CD4-positive, alpha-beta memory T cell (primary cell): ENCODE measurements at places on chromosomes 13 and 19. TPM values are rescaled to one million over a fixed set of nuclear protein-coding genes. Genes with fewer than 3 reads are reported as not detected.

DNA sequence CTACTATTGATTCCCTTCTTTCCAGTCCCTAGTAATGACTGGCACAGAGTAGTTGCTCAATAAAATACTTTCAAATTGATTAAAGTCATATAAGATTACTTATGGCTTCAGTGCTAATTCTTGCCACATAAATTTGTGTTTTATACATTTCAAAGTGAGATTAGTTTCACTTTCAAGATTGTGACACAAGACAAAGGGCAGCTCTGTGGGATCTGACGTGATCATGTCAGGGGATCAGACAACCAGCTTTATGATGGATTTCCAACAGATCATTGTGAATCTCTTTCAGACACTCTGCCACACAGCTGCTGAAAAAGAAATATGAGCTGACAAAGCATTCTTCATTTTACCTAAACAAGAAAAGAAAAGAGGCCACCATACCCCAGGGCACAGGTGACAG is 73.4 kb upstream of the POMP start:
- DNase-seq: no peak

DNA sequence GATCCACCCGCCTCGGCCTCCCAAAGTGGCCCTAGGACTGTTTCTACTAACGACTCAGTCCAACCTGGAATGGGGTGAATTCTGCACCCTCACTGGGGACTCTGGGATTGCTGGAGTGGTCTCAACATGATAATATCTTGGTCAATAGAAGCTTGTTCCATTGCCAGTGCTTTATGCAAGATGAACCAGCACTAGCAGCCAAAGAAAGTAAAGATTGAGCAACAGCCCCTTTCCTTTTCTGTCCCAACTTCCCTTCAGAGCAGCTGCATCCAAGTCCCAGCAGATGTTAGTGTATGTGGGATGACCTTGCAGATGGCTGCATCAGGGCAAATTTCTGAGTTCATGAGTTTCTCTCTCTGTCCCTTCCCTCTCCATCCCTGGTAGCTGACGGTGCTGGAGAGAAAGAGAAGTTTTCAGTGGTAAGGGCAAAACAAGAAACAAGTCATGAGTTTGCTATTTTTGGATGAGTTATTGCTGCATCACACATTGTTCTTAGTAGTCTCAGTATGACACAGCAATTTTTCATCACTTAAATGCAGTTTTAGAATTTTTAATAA is 183.6 kb upstream of the EDNRB start:
- DNase-seq: no peak

GRCh38 chr13:52164989-52165388 is 5.6 kb upstream of the NEK3 start:
- DNase-seq: no peak

- no peak for DNase-seq
Observed at GRCh38 chr19:51457351-51458013, 772 bp downstream of the SIGLEC8 start.

- DNase-seq: no peak
Observed at GRCh38 chr19:18349524-18350128, 9.2 kb downstream of the PGPEP1 start.

DNA sequence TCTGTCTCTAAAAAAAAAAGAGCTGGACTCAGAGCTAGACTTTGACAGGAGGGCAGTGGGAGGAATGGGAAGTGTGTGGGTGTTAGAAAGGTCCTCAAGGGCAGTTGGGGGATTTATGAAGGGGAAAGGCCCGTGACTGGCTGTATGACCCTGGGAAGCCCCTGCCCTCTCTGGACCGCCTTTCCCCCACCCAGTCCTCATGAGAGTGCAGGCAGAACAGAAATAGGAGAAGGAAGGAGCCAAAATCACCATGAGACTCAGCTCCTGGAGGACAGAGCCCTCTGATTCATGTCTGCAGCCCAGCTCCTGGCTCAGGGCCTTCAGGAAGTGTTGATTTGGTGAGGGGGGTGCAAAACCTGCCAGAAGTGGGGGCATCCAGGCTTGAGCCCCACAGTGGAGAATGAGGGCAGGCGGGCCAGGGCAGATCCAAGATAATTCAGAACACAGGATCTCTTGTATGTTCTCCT is 8.7 kb upstream of the SMG9 start:
- DNase-seq: no peak

- DNase-seq: no peak
Observed at GRCh38 chr13:52925251-52925650, 76.8 kb upstream of the PCDH8 start.

- DNase-seq: no peak
Observed at GRCh38 chr19:56732976-56733375, 61.4 kb upstream of the ZNF835 start.

- no peak for DNase-seq
Observed at GRCh38 chr13:111411919-111412650, 91.6 kb downstream of the TEX29 start.

DNA sequence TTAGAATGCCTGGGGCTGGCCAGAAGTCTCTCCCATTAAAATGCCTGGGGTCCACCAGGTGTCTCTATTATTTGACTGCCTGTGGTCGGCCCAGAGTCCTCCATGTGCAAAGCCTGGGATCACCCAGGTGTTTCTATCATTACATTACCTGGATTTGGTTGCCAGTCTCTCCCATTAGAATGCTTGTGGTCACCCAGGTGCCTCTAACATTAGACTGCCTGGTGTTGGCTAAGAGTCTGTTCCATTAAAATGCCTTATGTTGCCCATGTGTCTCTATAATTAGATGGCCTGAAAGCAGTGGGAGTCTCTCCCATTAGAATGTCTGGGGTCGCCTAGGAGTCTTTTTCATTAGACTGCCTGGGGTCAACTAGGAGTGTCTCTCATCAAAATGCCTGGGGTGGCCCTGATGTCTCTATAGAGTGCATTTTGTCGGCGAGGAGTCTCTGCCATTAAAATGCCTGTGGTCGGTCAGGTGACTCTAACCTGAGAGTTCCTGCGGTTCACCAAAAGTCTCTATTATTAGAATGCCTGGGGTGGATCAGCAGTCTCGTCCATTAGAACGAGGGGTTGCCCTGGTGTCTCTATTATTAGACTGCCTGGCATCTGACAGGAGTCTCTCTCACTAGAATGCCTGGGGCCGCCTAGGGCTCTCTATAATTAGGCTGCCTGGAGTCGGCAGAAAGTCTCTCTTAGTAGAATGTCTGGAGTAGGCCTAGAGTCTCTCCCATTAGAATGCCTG is 1540.5 kb downstream of the UQCRFS1 start:
- no peak for DNase-seq

DNA sequence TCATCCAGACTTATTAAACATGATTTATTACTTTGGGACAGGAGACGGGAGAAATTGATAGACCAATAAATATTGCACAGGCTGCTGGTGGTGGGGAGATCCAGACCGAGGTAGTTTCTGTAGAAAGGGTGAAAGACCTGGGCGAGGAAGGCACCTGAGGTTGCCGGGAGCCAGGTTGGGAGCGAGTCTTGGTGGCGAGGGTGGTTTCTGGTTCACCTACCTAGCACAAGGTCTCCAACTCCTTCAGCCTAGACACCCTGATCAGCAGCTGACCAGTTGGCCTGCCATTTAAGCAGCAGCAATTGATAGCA is 7.0 kb downstream of the EMP3 start:
- DNase-seq: no peak

DNA sequence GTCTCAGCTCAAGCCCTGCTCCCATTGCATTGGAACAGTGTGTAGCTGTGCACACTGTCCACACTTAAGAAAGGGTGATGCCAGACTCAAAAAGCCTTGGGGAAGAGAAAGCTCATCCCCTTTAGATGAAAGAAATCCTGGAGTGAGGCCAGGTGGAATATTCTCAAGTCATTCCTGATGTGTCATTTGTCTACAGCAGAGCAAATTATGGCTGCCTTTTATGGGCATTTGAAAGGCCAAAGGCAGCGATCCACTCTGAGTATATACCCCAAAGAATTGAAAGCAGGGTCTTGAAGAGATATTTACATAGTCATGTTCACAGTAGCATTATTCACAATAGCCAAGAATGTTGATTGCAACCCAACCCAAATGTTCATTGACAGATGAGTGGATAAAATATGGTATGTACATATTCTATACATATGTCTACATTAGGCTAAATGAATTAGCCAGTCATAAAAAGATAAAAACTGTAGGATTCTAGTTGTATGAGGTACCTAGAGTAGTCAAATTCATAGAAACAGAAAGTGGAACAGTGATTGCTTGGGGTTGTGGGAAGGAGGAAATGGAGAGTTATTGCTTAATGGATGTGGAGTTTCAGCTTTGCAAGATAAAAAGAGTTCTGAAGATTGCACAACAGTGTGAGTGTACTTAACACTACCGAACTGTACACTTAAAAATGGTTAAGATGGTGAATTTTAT is 214.9 kb downstream of the KCNRG start:
- DNase-seq: no peak

DNA sequence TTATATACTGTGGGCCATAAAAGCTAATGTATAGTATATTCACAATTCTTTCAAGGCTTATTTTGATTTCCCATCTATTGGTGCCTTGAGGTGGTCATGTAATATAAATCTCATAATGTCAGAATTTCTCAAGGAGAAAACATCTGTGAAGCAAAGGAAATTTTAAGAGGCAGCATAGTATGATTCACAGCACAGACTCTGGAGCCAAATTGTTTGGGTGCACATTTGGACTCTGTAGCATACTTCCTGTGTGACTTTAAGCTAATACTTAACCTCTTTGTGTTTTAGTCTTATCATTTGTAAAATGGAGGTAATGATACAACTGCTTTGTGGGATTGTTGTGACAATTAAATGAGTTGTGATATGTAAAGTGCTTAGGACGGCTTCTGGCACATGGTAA is 67.6 kb downstream of the PIBF1 start:
- DNase-seq: no peak

DNA sequence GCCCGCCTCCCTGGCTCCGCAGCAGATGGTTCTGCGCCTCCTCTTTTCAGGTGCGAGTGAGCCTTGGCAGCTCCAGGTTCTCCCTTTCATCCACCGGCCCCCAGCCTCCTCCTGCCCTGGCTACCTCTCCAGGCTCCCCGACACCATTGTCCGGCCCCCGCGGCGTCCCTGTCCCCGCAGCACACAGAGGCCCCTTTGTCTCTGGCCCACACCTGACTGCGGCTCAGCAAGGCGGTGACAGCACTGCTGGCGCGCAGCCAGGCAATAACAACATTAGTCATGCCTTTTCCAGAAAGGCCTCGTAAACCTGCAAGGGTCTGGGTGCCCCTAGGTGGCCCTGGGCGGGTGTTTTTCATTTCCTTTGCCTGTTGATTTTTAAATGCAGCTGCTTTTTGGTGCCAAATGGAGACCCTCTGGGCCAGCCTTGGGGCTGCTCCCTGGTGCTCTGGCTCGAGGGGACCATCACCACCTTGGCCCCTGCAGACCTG is 73.2 kb upstream of the MEDAG start:
- no peak for DNase-seq

GRCh38 chr19:55649268-55650125 is 1.5 kb downstream of the CCDC106 start:
- no peak for DNase-seq

GRCh38 chr19:18665771-18666202 is 17.7 kb upstream of the CRTC1 start:
- DNase-seq: no peak

- DNase-seq: no peak
Observed at GRCh38 chr13:110811008-110811720, 97.7 kb downstream of the ING1 start.

DNA sequence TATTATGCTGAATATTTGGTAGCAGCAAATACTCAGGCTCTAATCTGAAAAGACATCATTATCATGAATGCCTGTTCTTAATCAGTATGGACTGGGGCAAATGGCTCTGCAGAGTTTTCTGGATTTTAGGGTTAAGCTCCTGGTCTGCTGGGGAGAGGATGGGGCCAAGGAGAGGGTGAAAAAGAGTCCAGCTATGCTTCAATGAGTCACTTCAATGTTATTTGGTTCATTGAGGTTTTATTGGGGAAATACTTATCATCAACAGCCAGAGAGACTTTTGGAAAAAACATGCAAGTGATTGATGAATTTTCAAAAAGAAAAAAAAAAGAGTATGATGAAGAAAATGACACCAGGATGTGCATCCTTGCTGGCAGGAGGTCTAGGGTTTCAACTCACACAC is 278.3 kb downstream of the UQCRFS1 start:
- no peak for DNase-seq

DNA sequence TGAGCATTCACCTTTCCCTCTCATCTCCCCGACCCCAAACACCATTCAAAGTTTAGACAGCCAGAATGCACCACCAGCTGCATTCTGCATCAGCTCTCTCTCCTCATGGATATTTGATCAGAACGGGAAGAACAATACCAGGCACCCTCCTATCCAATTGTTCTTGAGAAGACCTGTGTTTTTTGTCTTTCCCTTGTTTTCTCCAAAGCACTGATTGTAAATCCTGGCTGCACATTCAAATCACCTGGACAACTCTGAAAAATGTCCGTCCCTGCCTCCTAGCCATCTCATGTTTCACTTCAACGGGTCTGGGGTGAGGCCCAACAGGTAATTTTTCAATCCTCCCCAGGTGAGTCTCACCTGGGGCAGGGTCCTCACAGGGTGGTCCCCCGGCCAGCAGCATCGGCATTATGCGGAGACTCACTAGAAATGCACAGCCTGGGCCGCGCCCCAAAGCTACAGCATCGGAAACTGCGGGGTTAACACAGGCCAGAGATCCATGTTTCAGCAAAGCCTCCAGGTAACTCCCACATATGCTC is 5.5 kb downstream of the IRS2 start:
- no peak for DNase-seq

DNA sequence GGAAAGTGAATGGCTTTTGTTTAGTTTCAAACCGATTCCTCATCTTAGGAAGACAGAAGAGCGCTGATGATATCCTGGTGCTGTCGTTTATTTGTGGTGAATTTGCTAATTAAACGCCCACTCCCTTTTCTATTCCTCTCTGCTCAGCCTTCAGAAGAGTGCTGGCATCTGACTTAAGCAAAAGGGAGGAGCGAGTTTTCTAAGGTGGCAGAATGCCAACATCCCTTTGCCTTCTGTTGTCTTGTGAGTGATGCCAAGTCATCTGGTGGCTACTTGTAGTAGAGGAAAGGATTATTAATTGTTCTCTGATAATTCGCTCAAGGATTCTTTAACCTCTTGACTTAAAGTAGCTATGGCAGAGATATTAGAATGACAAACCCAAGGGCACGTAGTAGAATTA is 68.1 kb downstream of the ERCC5 start:
- DNase-seq: no peak

DNA sequence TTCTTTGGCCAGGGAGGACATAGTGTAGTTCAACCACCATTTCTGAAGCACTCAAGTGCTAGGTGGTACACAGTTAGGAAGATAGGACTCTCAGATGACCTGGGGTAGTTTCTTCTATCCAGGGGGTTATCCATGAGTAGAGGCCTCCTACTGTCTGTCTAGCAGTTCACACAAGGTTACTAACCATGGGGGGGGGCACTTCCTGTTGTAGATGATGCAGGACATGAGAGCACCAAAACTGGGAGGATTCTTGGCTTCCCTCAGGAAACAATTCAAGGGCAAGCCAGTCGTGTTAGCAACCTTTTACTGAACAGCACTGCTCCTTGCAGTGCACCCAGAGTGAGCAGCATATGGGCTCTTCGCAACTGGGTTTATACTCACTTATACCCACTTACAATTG is 8.9 kb upstream of the TPP2 start:
- DNase-seq: no peak

- no peak for DNase-seq
Observed at GRCh38 chr19:14135985-14136508, 342 bp downstream of the ASF1B start.

Gene MBD3L2
- not detected for total RNA-seq

Gene INSL3
- total RNA-seq: 5.0 TPM

Gene TTYH1
- not detected for total RNA-seq

Gene KCTD4
- not detected for total RNA-seq

Gene PABPC3
- total RNA-seq: 1.3 TPM

Gene RPL21
- 2,177 TPM for total RNA-seq

Gene RGL3
- not detected for total RNA-seq
